Activated B cell treated with CpG ODN at 0.5 μM for 24 hours (primary cell): ENCODE measurements at places on chromosomes 6 and 20. TPM values are rescaled to one million over a fixed set of nuclear protein-coding genes. Genes with fewer than 3 reads are reported as not detected.

- DNase-seq = no peak
Observed at GRCh38 chr6:54010340-54011276, 100.6 kb upstream of the MLIP start.

DNA sequence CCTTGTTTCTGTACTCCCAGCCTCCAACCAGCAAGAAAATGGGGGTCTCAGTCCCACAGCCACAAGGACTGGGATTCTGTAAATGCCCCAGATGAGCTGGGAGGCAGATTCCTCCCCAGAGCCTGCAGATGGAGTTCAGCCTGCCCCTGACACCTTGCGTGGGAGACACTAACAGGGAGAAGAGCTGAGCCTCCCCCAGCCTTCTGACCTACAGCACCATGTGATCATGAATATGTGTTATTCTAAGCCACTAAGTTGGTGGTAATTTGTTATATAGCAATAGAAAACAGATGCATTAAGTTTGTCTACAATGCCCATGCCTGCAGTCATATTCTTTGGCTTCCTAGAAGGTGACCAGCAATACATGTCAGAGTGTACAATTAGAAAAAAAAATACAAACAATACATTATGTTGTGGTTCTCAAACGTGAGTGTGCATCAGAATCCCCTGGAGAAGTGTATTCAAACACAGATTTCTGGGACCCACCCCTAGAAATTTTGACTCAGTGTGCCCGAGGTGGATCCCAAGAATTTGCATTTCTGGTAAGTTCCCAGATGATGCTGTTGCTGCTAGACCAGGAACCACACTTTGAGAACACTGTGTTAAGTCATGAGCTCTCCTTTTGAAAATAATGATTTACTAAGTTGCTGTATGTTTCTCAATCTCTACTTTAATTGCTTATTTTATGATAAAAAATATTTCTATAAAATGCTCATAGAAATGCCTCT, 39.9 kb downstream of the SLC22A3 start:
- no peak for DNase-seq

HCRTR2 gene
- not detected in 2 replicates for total RNA-seq

COL12A1 gene
- not detected in 2 replicates for total RNA-seq

TMEM151B gene
- 0.10 TPM in 1 of 2 replicates, not detected in the other for total RNA-seq
